ENCODE measurements at places on chromosomes 3 and 15.

- DNase-seq: no peak
These were observed 36.3 kb upstream of the MEX3B start for GRCh38 chr15:82081914-82082762.

GRCh38 chr3:101240719-101241399 is 79.5 kb downstream of the IMPG2 start:
- DNase-seq: peak; percentile 23

DNA sequence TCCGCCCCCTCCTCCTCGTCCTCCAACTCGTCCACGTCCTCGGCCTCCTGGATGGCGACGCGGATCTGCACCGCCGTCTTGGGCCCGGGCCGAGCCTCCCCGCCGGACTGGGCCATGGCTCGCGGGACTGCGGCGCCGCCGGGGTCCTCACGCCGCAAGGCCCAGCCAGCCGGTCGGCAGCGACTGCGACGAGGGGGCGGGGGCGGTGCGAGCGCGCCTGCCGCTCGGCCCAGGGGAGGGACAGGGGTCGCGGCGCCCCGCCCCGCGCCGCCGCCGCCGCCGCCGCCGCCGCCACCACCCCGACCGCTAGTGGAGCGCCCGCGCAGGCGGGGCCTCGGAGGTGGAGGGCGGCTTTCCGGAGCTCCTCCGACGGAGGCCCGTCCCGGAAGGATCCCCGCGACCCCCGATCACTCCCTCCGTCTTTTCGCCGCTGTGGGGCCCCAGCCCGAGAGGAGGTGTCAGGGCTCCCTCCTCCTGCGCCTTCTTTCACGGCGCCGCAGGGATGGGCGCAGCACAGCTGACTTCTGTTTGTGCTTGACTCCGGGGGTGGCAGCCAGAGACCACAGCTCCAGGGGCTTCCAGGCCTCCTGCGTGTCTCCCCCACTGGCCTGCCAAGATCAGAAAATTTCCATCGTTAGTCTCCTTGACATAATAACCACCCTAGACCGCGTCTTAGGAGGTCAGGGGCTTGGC is at the start of gene LARP6:
TSS of gene LARP6 (minus strand) at position 185 of the 693 bp plus-strand sequence. CDS start at position 116, 69 bp downstream.
- no peak for DNase-seq

GRCh38 chr3:108479224-108479623 is 31.2 kb downstream of the MYH15 start:
- DNase-seq: no peak

Data from iPS DF 19.7 (cell line).